ENCODE measurements at places on chromosomes 6 and 20. TPM values are rescaled to one million over a fixed set of nuclear protein-coding genes. Genes with fewer than 3 reads are reported as not detected.

The STMND1 gene
- not detected for total RNA-seq

The MYB gene
- total RNA-seq: 0.08 TPM

The CAP2 gene
- total RNA-seq: 149 TPM

The RNF146 gene
- 48.7 TPM for total RNA-seq

The LY6G5B gene
- 4.4 TPM for total RNA-seq

The TGM2 gene
- total RNA-seq: 846 TPM

DNA sequence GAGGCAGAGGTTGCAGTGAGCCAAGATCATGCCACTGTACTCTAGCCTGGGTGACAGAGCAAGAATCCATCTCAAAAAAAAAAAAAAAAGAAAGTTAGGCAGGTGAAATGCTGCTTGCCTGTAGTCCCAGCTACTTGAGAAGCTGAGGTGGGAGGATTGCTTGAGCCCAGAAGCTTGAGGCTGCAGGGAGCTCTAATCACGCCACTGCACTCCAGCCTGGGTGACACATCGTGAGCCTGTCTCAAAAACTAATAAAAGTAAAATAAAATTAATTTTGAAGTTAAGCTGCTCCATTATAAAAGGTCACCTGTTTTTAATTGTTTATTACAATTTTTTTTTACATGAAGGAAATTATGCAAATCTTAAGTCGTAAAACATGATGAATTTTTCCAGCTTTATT is 23.2 kb upstream of the SAMHD1 start:
- H3K4me3 ChIP-seq: no peak overlapping the region
- no peaks in the 10 kb centered on the region for H3K36me3 ChIP-seq
- H3K4me1 ChIP-seq: peaks cover 2% of the 10 kb centered on the region
- H3K27me3 ChIP-seq: no peaks in the 10 kb centered on the region

GRCh38 chr20:16613954-16614353 is 40.7 kb upstream of the KIF16B start:
- H3K4me3 ChIP-seq: no peak overlapping the region
- H3K4me1 ChIP-seq: peaks cover 18% of the 10 kb centered on the region
- no peaks in the 10 kb centered on the region for H3K27me3 ChIP-seq
- no peaks in the 10 kb centered on the region for H3K36me3 ChIP-seq

DNA sequence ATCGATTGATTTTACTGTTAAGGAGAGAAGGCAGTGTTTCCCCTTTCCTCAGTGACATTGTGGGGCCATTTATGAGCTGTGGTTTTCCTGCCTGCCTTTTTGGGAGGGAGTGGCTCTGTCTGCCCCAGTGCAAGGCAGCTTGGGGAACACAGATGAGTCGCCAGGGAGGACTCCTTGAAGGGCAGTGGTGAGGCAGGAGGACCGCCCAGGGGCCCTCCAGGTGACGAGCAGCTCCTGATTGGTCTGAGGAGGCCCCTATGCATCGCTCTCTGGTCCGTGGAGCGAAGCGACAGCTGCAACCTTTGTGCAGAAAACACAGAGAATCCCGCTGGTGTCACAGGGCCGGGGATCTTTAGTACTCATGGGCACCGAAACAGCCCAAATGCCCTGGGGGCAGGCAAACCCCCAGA is 100.3 kb downstream of the TMEM242 start:
- H3K36me3 ChIP-seq: no peaks in the 10 kb centered on the region
- H3K4me1 ChIP-seq: peaks cover 33% of the 10 kb centered on the region
- no peak for DNase-seq
- H3K27me3 ChIP-seq: no peaks in the 10 kb centered on the region
- no peak overlapping the region for H3K4me3 ChIP-seq

DNA sequence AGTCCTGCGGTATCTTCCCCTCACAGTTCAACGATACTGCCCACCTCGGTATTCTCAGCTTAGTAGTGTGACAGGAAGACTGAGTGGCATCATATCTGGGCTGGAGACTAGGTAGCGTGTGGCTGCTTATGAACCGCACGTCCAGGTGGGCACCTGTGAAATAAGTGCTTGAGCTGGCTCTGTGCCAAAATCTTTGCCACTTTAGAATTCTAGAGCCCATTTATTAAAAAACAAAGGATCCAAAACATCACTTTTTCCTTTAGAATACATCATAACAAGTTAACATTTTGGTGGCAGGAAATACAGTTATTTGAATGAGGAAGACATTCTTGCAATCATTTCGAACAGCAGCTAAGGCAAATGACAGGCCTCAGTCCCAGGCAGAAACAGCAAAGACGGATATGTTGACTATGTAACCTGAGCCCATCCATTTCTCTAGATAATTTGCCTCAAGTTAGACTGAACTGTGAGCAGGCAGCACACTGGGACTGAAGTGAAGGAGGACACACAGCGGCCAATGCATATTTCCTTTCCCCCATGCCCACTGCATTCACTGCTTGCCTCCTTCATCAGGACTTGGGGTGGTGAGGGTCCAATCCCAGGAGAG is 136.6 kb downstream of the GMDS start:
- H3K36me3 ChIP-seq: no peaks in the 10 kb centered on the region
- DNase-seq: no peak
- H3K27ac ChIP-seq: no peak overlapping the region

DNA sequence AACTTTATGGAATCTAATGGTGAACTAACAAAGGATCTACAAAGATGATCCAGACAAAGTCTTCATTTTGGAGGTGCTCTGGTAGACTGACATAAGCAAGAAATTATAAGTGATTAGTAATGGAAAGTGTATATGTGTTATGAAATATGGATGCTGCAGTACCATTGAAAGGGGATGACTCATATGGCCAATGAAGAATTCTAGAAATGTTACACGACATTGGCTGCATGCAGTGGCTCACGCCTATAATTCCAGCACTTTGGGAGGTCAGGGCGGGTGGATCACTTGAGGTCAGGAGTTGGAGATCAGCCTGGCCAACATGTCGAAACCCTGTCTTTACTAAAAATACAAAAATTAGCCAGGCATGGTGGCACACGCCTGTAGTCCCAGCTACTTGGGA is 23.5 kb downstream of the CFAP206 start:
- H3K36me3 ChIP-seq: no peaks in the 10 kb centered on the region
- no peaks in the 10 kb centered on the region for H3K4me1 ChIP-seq
- no peaks in the 10 kb centered on the region for H3K27me3 ChIP-seq
- no peak overlapping the region for H3K4me3 ChIP-seq
- H3K27ac ChIP-seq: no peak overlapping the region
- DNase-seq: no peak

DNA sequence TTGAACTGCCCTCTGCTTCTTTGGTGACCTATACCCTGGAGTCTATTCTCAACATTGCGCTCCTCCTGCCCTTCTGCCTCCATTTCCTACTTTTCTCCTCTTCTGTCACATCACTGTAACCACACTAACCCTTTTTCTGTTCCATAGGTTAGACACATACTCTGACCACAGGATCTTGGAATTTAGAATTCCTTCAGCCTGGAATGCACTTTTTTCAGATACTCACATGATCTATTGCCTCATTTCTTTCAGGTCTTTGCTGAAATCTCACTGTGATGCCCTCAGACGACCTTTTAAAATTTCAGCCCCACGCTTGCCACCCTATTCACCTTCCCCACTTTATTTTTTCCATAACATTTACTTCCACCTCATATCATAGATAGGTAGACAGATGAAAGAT is 5.1 kb downstream of the VNN1 start:
- H3K27me3 ChIP-seq: no peaks in the 10 kb centered on the region
- no peak overlapping the region for H3K4me3 ChIP-seq
- H3K36me3 ChIP-seq: no peaks in the 10 kb centered on the region
- H3K27ac ChIP-seq: no peak overlapping the region
- DNase-seq: no peak

- peak overlapping the region; percentile 36 for H3K27ac ChIP-seq
- no peak overlapping the region for H3K4me3 ChIP-seq
- peak; percentile 25 for DNase-seq
- H3K36me3 ChIP-seq: no peaks in the 10 kb centered on the region
These were observed 97.8 kb upstream of the PMEPA1 start for GRCh38 chr20:57807401-57808263.

GRCh38 chr6:167303675-167304625 is 12.8 kb downstream of the UNC93A start:
- no peaks in the 10 kb centered on the region for H3K36me3 ChIP-seq
- no peak overlapping the region for H3K4me3 ChIP-seq
- DNase-seq: no peak
- H3K27ac ChIP-seq: no peak overlapping the region

- peaks cover 49% of the 10 kb centered on the region for H3K4me1 ChIP-seq
- H3K27ac ChIP-seq: no peak overlapping the region
- no peaks in the 10 kb centered on the region for H3K27me3 ChIP-seq
- DNase-seq: no peak
- peaks cover under 1% of the 10 kb centered on the region for H3K36me3 ChIP-seq
- no peak overlapping the region for H3K4me3 ChIP-seq
These were observed 10.5 kb upstream of the C20orf144 start for GRCh38 chr20:33651562-33652048.

- H3K4me1 ChIP-seq: peaks cover 27% of the 10 kb centered on the region
- no peak overlapping the region for H3K27ac ChIP-seq
- H3K36me3 ChIP-seq: no peaks in the 10 kb centered on the region
- H3K27me3 ChIP-seq: no peaks in the 10 kb centered on the region
These were observed 6.6 kb downstream of the CALHM4 start for GRCh38 chr6:116560130-116560529.

- H3K4me1 ChIP-seq: no peaks in the 10 kb centered on the region
- no peak for DNase-seq
- H3K4me3 ChIP-seq: no peak overlapping the region
- peak overlapping the region; percentile 67 for H3K27ac ChIP-seq
- H3K27me3 ChIP-seq: no peaks in the 10 kb centered on the region
These were observed 146.2 kb downstream of the TBX18 start for GRCh38 chr6:84618046-84618752.

DNA sequence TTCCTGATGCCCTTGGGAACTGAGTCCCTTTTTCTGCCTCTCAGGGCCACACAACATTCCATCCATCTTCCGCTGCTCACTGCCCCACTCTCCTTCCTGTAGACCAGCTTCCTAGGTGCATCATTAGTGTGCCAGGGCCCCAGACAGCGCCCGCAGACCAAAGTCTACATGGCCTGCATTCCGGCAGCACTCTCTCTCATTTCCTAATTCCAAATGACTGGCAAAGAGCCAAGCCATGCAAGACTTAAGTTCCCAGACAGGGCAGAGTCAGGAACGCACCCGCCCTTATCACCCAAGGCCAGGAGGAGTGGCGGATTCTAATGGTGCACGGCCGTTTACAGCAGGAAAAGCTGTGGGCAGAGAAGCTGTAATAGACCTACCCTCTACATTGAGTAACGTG is 159.8 kb upstream of the ARID1B start:
- no peaks in the 10 kb centered on the region for H3K4me1 ChIP-seq
- no peak overlapping the region for H3K4me3 ChIP-seq
- no peak overlapping the region for H3K27ac ChIP-seq
- H3K27me3 ChIP-seq: peaks cover 5% of the 10 kb centered on the region

GRCh38 chr6:18485660-18486435 is 98.7 kb downstream of the RNF144B start:
- no peak overlapping the region for H3K27ac ChIP-seq
- no peak overlapping the region for H3K4me3 ChIP-seq
- H3K27me3 ChIP-seq: no peaks in the 10 kb centered on the region
- DNase-seq: no peak
- H3K36me3 ChIP-seq: no peaks in the 10 kb centered on the region

DNA sequence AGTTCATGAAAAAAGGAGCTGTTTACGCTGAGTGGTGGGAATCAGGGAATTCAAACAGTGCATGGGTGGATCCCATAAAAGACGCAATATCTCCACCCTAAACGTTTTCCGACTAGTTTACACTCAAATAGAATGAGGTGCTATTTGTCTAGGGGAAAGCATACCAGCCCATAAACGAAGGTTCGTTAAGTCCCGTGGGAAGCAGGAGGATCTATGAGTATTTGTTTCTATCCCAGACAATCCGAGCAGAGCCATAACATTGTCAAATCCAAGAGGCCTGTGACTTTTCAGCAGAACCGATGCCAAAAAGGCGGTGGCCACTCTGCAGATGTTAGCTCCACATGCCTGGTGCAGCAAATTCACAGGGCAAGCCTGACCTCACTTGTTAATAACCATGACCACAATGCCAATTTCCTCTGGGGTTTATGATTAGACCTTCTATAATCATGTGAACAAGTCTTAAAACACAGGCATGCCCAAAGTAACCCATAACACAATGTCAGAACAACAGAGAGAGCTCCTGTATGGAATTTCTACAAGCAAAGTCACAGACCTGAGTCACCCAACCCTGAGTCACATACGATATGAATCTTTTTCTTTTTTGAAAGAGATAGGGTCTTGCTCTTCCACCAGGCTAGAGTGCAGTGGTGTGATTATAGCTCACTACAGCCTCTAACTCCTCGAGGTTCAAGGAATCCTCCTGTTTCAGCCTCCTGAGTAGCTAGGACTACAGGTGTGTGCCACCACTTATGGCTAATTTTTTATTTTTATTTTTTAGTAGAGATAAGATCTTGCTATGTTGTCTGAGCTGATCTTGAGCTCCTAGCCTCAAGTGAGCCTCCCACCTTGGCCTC is 123.3 kb downstream of the KIF13A start:
- H3K36me3 ChIP-seq: no peaks in the 10 kb centered on the region
- peaks cover 62% of the 10 kb centered on the region for H3K4me1 ChIP-seq
- no peak overlapping the region for H3K4me3 ChIP-seq
- H3K27me3 ChIP-seq: no peaks in the 10 kb centered on the region
- peak; percentile 27 for DNase-seq
- peak overlapping the region; percentile 65 for H3K27ac ChIP-seq

GRCh38 chr20:36804425-36804824 is 30.9 kb upstream of the DSN1 start:
- no peaks in the 10 kb centered on the region for H3K4me1 ChIP-seq
- no peaks in the 10 kb centered on the region for H3K27me3 ChIP-seq
- no peak for DNase-seq
- no peak overlapping the region for H3K4me3 ChIP-seq

- H3K36me3 ChIP-seq: no peaks in the 10 kb centered on the region
- no peak overlapping the region for H3K27ac ChIP-seq
- H3K27me3 ChIP-seq: no peaks in the 10 kb centered on the region
- no peak overlapping the region for H3K4me3 ChIP-seq
These were observed 42.7 kb downstream of the RIMS1 start for GRCh38 chr6:71929047-71929446.

DNA sequence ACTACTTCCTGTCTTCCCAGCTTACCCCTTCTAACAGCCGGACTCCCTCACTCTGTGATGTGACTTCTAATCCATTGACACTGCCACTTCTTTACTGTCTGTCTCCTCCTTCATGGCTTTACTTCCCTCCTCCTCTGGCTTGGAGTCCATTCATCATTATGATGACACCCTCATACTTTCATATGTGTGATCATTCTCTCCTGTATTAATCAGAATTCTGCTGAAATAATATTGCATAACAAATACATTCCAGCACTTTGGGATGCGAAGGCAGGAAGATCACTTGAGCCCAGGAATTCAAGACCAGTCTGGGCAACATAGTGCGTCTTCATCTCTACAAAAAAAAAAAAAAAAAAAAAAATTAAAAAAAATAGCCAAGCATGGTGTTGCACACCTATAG is 147.9 kb upstream of the BTBD3 start:
- no peaks in the 10 kb centered on the region for H3K4me1 ChIP-seq
- no peak for DNase-seq
- no peaks in the 10 kb centered on the region for H3K36me3 ChIP-seq
- no peak overlapping the region for H3K27ac ChIP-seq

All from left ventricle myocardium inferior (tissue), 1 donor.